Regular cardiac myocyte (primary cell): ENCODE measurements at places on chromosomes 16 and 17. TPM values are rescaled to one million over a fixed set of nuclear protein-coding genes. Genes with fewer than 3 reads are reported as not detected.

The TCAP gene
- total RNA-seq: 0.19 and 0.28 TPM in 2 replicates

The GRIN2C gene
- 0.19 and 0.28 TPM in 2 replicates for total RNA-seq

The IRX5 gene
- total RNA-seq: 1.7 TPM in 2 replicates

The PITPNM3 gene
- 0.28 and 0.58 TPM in 2 replicates for total RNA-seq

The MRPL27 gene
- 51.9 and 95.9 TPM in 2 replicates for total RNA-seq

The ZP2 gene
- total RNA-seq: not detected in 2 replicates
